ENCODE measurements at places on chromosomes 16 and 17. TPM values are rescaled to one million over a fixed set of nuclear protein-coding genes. Genes with fewer than 3 reads are reported as not detected.
A peak's percentile ranks its signal among the peaks of the same experiment; 100 is the strongest.

DNA sequence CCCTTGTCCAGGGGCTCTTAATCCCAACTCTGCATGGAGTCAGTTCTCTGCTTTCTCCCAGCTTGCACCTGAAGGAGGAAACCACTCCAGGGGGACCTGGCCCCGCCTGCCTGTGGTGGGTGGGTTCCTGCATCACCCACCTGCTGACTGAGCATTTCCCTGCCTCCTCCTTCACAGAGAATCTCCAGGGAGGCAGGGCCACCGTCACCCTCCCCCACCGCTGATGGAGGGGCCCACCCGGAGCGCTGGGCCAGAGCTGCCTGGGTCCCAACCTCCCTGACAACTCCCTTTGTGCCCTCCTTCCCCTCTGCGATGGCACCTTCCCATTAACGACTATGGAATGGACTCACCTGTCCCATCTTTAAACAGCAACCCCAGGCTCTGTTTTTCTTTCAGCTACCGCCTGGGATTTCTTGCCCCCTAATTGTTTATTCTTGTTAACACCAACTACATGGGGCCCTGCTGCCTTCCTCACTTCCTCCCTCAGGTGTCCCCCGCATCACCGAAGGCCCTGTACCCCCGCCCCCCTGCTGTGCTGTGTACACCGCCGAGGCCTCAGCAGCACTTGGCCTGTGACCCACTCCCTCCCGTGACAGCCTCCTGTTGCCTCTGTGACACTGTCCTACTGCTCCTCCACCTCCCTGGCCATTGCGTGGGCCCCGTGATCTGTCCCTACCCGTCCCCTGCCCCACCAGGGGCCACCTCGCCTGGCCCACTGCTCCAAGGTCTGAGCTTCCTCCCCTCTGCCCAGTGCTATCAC lies 842 bp upstream of the TEDC2 start:
- H3K36me3 ChIP-seq: no peaks in the 10 kb centered on the region
- peak overlapping the region; percentile 56 for H3K4me3 ChIP-seq
- H3K27ac ChIP-seq: no peak overlapping the region
- DNase-seq: no peak

GRCh38 chr16:85193115-85193493 lies 80.8 kb upstream of the CIBAR2 start:
- H3K4me1 ChIP-seq: peaks cover 28% of the 10 kb centered on the region
- no peaks in the 10 kb centered on the region for H3K36me3 ChIP-seq
- DNase-seq: no peak
- H3K27me3 ChIP-seq: no peaks in the 10 kb centered on the region
- H3K4me3 ChIP-seq: no peak overlapping the region

- no peak overlapping the region for H3K27ac ChIP-seq
- H3K36me3 ChIP-seq: no peaks in the 10 kb centered on the region
- no peak for DNase-seq
- H3K4me1 ChIP-seq: no peaks in the 10 kb centered on the region
- H3K4me3 ChIP-seq: no peak overlapping the region
- no peaks in the 10 kb centered on the region for H3K27me3 ChIP-seq
These were observed 120.7 kb upstream of the GSE1 start for GRCh38 chr16:85492295-85492864.

DNA sequence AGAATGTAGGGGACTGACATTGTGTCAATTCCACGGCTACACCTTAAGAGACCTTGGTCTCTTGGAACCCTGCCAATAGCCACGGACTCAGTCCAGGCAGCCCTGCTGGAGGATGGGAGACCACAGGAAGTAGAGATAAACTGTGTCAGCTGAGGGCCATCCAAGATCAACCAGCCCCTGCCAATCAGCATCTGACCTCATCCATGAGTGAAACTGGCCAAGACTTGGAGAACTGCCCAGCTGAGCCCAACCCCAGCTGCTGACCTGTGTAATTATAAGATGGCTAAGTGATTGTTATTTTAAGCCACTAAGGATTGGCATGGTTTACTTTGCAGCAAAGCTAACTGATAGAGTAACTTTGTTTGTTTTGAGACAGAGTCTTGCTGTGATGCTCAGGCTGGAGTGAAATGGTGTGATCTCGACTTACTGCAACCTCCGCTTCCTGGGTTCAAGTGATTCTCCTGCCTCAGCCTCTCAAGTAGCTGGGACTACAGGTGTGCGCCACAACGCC lies 13.3 kb upstream of the YWHAE start:
- no peaks in the 10 kb centered on the region for H3K4me1 ChIP-seq

GRCh38 chr17:8289103-8289397 lies 580 bp downstream of the RANGRF start:
- no peaks in the 10 kb centered on the region for H3K27me3 ChIP-seq
- no peaks in the 10 kb centered on the region for H3K36me3 ChIP-seq
- peaks cover 24% of the 10 kb centered on the region for H3K4me1 ChIP-seq

- peak overlapping the region; percentile 14 for H3K27ac ChIP-seq
- H3K27me3 ChIP-seq: no peaks in the 10 kb centered on the region
- no peaks in the 10 kb centered on the region for H3K4me1 ChIP-seq
- DNase-seq: no peak
- H3K36me3 ChIP-seq: no peaks in the 10 kb centered on the region
- no peak overlapping the region for H3K4me3 ChIP-seq
These were observed 190.1 kb upstream of the TBX2 start for GRCh38 chr17:61209525-61209924.

DNA sequence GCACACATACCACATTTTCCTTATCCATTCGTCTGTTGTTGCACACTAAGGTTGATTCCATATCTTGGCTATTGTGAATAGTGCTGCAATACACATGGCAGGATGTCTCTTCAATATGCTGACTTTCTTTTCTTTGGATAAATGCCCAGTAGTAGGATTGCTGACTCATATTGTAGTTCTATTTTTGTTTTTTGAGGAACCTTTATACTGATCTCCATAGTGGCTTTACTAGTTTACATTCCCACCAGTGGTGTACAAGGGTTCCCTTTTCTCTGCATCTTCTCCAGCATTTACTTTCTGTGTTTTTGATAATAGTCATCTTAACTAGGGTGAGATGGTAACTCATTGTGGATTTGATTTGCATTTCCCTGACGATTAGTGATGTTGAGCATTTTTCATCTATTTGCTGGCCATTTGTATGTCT lies 118.1 kb downstream of the STXBP4 start:
- no peak overlapping the region for H3K27ac ChIP-seq
- DNase-seq: no peak
- H3K27me3 ChIP-seq: no peaks in the 10 kb centered on the region
- H3K36me3 ChIP-seq: no peaks in the 10 kb centered on the region
- no peaks in the 10 kb centered on the region for H3K4me1 ChIP-seq
- H3K4me3 ChIP-seq: no peak overlapping the region

- no peaks in the 10 kb centered on the region for H3K27me3 ChIP-seq
- no peaks in the 10 kb centered on the region for H3K36me3 ChIP-seq
- DNase-seq: no peak
- no peaks in the 10 kb centered on the region for H3K4me1 ChIP-seq
These were observed 74.4 kb upstream of the TRAP1 start for GRCh38 chr16:3791701-3792100.

- no peak overlapping the region for H3K4me3 ChIP-seq
- no peaks in the 10 kb centered on the region for H3K27me3 ChIP-seq
- no peak overlapping the region for H3K27ac ChIP-seq
- H3K36me3 ChIP-seq: no peaks in the 10 kb centered on the region
- H3K4me1 ChIP-seq: no peaks in the 10 kb centered on the region
- DNase-seq: no peak
These were observed 117.7 kb upstream of the FOXF1 start for GRCh38 chr16:86392436-86393152.

DNA sequence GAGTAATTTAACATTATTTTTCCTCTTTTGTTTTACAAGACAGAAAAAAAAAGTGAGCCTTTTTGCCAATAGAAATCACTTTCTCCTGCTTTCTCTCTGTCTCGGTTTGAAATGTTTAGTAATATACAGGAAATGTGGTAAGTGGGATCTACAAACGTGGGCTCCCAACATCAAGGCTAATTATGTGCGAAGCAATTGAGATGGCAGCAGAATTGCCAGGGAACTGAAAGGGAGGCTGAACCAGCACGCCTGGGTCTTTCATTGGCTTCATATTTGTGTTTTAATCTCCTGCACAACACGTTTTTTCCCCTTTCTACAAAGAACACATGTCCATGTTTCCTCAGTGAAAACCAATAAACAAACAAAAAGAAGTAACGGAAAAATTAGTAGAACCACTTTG lies 743.9 kb upstream of the SOX9 start:
- H3K27ac ChIP-seq: no peak overlapping the region
- no peaks in the 10 kb centered on the region for H3K27me3 ChIP-seq
- H3K36me3 ChIP-seq: no peaks in the 10 kb centered on the region

- peak overlapping the region; percentile 49 for H3K4me3 ChIP-seq
- H3K27me3 ChIP-seq: no peaks in the 10 kb centered on the region
- H3K27ac ChIP-seq: peak overlapping the region; percentile 32
- no peaks in the 10 kb centered on the region for H3K4me1 ChIP-seq
- H3K36me3 ChIP-seq: no peaks in the 10 kb centered on the region
- no peak for DNase-seq
These were observed 428 bp upstream of the SALL1 start for GRCh38 chr16:51151435-51151960.

DNA sequence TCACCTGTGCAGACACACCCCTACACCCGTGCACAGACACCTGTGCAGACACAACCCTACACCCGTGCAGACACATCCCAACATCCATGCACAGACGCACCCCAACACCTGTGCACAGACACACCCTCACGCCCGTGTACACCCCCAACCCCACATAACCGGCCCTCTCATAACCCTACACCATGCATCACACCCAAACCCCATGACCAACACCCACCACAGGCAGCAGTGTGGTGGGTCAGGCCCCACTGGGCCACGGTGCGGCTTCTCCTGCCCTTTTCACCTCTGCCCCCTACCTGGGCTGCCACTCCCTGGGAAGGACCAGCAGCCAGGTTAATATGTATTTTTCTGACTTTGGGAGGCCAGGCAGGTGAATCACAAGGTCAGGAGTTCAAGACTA lies 4.2 kb upstream of the SLC16A3 start:
- H3K4me1 ChIP-seq: no peaks in the 10 kb centered on the region
- H3K27ac ChIP-seq: no peak overlapping the region
- no peaks in the 10 kb centered on the region for H3K27me3 ChIP-seq
- no peaks in the 10 kb centered on the region for H3K36me3 ChIP-seq

GRCh38 chr16:9955677-9956076 lies 226.6 kb downstream of the GRIN2A start:
- H3K36me3 ChIP-seq: no peaks in the 10 kb centered on the region
- H3K27ac ChIP-seq: no peak overlapping the region
- no peaks in the 10 kb centered on the region for H3K27me3 ChIP-seq
- H3K4me3 ChIP-seq: no peak overlapping the region
- DNase-seq: no peak

- no peak for DNase-seq
- no peak overlapping the region for H3K27ac ChIP-seq
- no peaks in the 10 kb centered on the region for H3K4me1 ChIP-seq
- H3K4me3 ChIP-seq: no peak overlapping the region
- H3K36me3 ChIP-seq: no peaks in the 10 kb centered on the region
These were observed 78.9 kb downstream of the SLC6A2 start for GRCh38 chr16:55734665-55735064.

- no peaks in the 10 kb centered on the region for H3K27me3 ChIP-seq
- no peaks in the 10 kb centered on the region for H3K36me3 ChIP-seq
- no peak for DNase-seq
- no peak overlapping the region for H3K27ac ChIP-seq
- H3K4me3 ChIP-seq: no peak overlapping the region
These were observed 12.2 kb downstream of the HSF5 start for GRCh38 chr17:58475985-58476384.

GRCh38 chr17:78219396-78220150 lies 5.5 kb downstream of the BIRC5 start:
- DNase-seq: no peak
- no peak overlapping the region for H3K27ac ChIP-seq
- H3K27me3 ChIP-seq: no peaks in the 10 kb centered on the region
- H3K36me3 ChIP-seq: no peaks in the 10 kb centered on the region

DNA sequence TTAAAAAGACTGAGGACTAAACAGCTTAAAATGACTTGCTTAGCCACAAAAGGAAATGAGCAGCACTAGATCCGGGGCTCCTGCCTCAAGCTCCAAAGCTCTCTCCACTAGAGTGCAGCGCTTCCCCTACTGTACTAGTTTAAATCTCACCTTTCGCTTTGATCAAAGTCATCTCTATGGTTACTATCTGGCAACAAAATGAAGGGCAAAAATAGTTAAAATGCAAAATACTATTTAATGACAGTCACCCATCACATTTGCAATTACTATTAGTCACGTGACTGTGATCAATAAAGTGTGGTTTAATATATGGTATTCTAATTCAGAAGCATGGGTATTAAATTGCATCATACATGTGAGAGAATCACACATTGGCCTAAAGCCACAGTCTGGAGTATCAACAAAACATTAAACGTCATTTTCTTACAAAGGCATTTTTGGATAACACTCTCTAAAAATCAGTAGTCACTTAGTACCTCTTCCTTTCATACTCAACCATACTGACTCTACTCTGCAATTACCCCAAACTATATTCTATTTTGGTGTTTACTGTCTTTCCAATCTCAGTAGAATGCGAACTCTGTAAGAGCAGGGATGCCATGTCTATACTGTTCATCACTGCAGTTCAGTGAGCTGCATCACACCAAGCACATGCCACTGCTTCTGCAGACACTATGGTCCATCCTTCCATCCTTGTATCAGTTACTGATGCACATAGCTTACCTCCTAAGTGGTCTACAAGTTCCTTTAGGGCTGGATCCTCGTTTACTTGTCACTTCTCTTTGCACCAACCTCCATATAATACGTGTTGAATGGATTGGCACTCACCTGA lies 6.2 kb downstream of the PSMD12 start:
- no peak for DNase-seq
- no peak overlapping the region for H3K4me3 ChIP-seq
- H3K27me3 ChIP-seq: no peaks in the 10 kb centered on the region
- no peak overlapping the region for H3K27ac ChIP-seq

KRTAP2-1 gene
- total RNA-seq: not detected

GLOD4 gene
- 63.4 TPM for total RNA-seq

MFSD6L gene
- 1.2 TPM for total RNA-seq

SGCA gene
- total RNA-seq: 2.9 TPM

TK2 gene
- 25.6 TPM for total RNA-seq

NXN gene
- 2.1 TPM for total RNA-seq

KRTAP16-1 gene
- not detected for total RNA-seq

RASD1 gene
- 32.2 TPM for total RNA-seq

SEC14L5 gene
- 0.83 TPM for total RNA-seq

TBKBP1 gene
- 5.4 TPM for total RNA-seq

MT1E gene
- 2,225 TPM for total RNA-seq

GP1BA gene
- total RNA-seq: not detected

Measured in Peyer's patch (tissue), 4 donors.